Cortex of kidney (tissue), 1 donor: ENCODE measurements at places on chromosomes 7 and 10.

GRCh38 chr10:95457319-95457886 lies 103.8 kb downstream of the SORBS1 start:
- no peak for DNase-seq

GRCh38 chr10:42827201-42827600 lies 44.6 kb downstream of the BMS1 start:
- no peak for DNase-seq

GRCh38 chr10:60140651-60141632 lies 234.6 kb upstream of the CCDC6 start:
- DNase-seq, result no peak

GRCh38 chr10:129275886-129276285 lies 191.2 kb upstream of the MGMT start:
- DNase-seq, result no peak

- no peak for DNase-seq
These were observed 54.4 kb downstream of the KLHDC10 start for GRCh38 chr7:130124711-130125110.

GRCh38 chr10:110368556-110368955 lies 63.8 kb upstream of the SMNDC1 start:
- DNase-seq, result no peak

GRCh38 chr10:59654007-59654406 lies 55.6 kb downstream of the SLC16A9 start:
- DNase-seq, result no peak

- DNase-seq, result no peak
These were observed 72.8 kb downstream of the ST8SIA6 start for GRCh38 chr10:17381502-17382142.

GRCh38 chr7:148485618-148486017 lies 104.9 kb upstream of the C7orf33 start:
- no peak for DNase-seq

DNA sequence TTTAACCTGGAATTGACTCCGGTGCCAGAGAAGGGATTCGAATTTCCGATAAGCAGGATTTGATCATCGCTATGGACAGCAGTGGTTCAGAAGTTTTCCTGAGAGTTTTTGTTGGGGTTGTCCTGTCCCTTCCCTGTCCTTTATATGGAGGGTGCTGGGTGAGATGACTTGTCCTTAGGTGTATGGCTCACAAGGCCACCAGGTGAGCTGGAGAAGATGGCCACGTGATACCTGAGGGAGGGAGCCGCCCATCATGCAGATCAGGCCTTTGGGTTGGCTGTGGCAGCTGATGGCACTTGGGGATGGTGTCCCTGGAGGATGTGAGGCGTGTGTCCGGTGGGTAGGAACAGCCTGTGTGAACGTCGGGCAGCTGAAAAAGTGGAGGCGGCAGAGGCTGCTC lies 187.7 kb downstream of the PTPN20 start:
- DNase-seq, result no peak

- no peak for DNase-seq
These were observed 70.6 kb downstream of the KCNMA1 start for GRCh38 chr10:77566914-77567566.
